CD4-positive, CD25-positive, alpha-beta regulatory T cell (primary cell): ENCODE measurements at places on chromosomes 3 and 15. TPM values are rescaled to one million over a fixed set of nuclear protein-coding genes. Genes with fewer than 3 reads are reported as not detected.

DNA sequence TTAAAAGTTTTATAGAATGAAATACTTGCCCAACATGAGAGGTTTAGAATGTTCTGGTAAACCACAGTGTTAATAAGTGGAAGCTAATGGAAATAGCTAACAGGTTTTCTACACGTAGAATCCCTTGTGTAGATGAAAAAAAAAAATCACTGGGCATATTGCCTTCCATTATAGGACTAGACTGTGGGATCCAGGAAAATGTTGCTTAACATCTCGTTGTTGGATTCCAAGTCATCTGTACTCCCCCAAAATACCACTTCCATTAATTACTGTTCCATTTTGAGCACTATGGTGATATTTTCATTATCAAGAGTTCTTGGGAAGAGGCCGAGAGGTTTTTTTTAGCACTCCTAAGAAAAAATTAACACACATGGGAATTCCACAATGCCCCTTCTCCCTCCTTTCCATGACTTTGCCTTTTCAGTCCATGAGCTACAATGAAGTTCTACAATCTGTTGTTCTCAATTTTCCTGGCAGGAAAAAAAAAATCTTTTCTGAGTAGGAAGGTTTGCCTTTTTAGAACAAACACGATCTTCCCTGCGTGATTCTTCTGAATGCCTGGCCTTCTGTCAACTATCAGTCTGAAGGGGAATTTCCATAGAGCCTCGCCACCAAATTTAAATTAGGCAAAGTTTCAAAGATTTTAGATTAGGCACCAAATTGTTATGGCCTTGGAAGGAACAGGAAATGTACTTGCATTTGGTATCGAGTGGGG, 74.4 kb upstream of the CTDSPL start:
- DNase-seq, result no peak

GOLGA8J gene
- total RNA-seq, result not detected

DNA sequence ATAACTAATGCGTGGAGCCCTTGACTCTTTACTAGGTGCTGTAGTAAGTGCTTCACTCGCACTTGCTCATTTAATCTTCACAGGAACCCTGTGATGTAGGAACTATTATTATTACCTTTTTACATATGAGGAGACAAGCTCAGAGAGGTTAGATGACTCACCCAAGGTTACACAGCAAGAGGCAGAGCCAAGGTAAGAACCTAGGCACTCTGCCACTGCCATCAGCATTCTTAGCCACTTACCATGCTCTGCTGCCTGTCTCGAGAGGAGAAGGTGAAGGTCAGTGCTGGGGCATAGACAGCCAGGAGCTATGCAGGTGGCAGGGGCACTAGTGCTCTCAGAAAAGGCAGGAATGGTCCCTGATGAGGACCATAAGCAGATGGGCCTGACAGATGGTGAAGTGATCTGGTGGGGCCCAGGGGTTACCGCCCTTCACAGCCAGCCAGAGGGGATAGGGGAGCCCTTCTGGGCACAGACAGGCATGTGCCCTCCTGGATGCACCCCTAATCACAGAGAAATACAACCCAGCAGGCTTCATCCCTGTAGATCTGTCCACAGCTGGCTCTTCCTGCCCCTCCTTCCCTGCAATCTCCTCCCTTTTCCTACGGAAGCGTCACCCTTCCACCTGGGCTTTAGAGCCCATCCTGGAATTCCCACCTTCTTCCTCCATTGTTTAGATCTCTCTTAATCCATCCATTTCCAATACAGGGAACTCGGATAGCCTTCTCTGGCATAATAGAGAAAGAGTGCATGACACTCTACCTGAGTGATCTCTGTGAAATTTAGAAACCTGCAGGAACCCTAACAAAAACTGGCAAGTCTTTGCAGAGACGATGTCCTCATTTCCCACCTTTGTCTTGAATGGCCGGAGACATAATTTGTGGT, 26.9 kb downstream of the ABTB1 start:
- no peak for DNase-seq

BLM gene
- 12.0 TPM for total RNA-seq

USP13 gene
- 6.4 TPM for total RNA-seq

- DNase-seq, result no peak
These were observed 57.7 kb downstream of the SLC12A8 start for GRCh38 chr3:125154800-125155269.

SLC12A8 gene
- total RNA-seq, result not detected

SNX22 gene
- total RNA-seq, result 0.20 TPM

GRCh38 chr3:152356870-152357276, 88.1 kb downstream of the MBNL1 start:
- peak; percentile 29 for DNase-seq

HTR3E gene
- not detected for total RNA-seq

PAQR9 gene
- total RNA-seq, result not detected

DNA sequence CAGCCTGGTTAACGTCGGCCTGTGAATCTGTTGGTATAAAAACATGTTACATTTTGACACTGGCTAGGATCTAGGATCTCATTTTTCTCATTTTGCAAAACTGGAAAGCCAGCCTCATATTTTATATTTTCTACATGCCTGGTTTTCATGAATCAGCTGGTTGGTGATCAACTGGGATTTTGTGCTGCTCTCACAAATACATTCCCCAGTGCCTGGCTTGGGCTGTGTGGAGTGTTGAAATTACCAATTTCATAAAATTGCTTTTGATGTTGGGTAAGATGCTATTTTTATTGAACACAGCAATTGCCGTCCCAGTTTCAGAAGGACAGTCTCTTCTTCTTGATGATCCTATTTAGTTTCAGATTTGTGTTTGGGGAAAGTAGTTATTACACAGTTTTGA, 604.3 kb downstream of the TAFA4 start:
- DNase-seq, result no peak

KCNMB2 gene
- total RNA-seq, result not detected

CACNA2D2 gene
- total RNA-seq, result 1.2 TPM

SH2D7 gene
- total RNA-seq, result not detected

- no peak for DNase-seq
These were observed 110.0 kb downstream of the TJP1 start for GRCh38 chr15:29712149-29712885.

ZNF385D gene
- total RNA-seq, result 2.7 TPM

DNA sequence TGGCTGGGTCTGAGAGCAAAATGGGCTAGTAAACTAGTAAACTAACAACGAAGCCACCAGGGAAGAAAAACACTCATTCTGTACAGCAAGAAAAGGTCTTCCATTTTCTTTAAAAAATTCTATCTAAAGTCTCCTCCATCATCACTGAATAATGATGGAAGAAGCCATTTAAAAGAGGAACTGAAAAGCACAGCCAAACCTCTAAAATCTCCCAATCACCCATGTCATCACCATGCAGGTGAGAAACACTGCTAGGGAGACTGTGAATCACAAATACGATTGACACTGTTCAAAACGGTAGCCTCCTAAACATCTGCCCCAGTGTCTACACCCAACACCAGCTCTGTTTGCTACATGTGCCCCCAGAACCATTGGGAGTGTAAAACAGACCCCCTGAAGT, 140.4 kb downstream of the RORA start:
- DNase-seq, result no peak

GRCh38 chr15:40105517-40106202, 3.0 kb downstream of the BMF start:
- DNase-seq, result no peak

GRCh38 chr3:5232570-5232969, 45.1 kb downstream of the EDEM1 start:
- DNase-seq, result no peak

DNA sequence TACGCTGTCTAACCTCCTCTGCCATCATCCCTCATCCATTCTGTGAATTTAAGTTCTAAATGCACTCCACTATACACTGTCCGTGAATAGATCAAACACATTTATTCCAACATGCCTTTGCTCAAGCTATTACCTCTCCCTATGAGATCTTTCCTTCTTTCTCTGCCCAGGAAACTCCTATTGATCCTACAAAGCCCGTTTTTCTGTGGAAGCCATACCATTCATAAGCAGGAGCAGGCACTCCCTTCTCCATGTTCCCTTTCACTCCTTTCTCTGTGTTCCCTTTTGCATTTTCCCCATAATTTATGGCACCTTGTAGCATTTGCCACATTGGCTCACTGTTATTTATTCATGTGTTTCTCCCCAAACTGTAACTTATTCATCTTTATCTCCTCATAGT, 501.6 kb downstream of the MAGI1 start:
- no peak for DNase-seq

DNA sequence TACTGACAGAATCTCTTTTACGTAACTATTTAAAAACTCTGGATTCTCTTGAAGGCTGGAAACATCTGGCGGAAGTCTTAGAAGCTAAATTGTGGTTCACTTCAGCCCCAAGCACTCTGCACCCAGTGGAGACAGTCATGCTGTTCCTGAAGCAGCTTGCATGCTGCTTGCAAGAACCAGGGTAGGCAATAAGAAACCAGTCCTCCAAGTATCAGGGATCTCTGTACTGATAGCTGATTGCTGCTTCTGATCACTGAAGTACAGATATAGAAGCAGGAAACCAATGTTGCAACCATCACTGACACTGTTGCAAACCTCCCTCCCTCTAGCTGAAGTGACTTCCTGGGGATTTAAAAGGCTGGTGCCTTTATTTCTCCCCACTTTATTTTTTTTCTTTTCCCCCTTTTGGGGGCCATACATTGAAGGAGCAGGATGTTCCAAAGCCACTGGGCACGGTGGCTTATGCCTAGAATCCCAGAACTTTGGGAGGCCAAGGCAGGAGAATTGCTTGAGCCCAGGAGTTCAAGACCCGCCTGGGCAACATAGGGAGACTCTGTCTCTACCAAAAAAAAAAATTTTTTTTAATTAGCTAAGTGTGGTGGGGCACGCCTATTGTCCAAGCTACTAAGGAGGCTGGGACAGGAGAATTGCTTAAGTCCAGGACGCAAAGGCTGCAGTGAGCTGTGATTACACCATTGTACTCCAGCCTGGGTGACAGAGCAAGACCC, 15.3 kb downstream of the SPCS1 start:
- peak; percentile 28 for DNase-seq

GDPGP1 gene
- total RNA-seq, result 3.3 TPM

DNA sequence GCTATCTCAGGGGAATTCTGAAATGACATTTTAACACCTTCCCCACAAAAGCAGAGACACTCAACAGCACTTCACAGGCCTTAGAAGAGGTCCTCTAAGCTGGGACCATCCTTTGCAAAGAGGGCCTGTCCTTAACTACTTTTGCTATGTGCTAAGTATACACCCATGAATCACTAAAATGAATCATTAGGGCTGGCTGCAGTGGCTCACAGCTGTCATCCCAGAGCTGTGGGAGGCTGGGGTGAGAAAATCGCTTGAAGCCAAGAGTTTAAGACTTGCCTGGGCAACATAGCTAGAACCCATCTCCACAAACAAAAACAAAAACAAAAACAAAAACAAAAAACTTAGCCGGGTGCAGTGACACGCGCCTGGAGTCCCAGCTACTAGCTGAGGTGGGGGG, 53.9 kb upstream of the MELTF start:
- no peak for DNase-seq

DNA sequence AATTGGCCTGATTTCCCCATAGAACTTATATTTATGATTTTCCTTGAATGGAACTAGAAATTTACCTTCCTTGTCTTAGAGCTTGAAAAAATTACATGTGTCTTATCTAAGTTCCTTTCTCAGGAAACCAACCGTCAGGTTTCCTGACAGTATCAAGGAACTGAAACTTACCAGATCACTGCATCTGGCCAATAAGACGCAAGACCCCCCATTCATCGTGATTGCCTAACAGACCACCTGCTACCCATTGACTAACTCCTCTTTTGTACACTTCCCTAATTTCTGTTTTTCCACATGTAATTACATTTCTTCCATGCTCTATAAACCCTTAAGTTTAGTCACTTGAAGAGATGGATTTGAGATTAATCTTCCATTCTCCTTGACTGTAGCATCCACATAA, 517.2 kb upstream of the CBLB start:
- DNase-seq, result no peak
